ENCODE measurements at places on chromosomes 1 and 21.

DNA sequence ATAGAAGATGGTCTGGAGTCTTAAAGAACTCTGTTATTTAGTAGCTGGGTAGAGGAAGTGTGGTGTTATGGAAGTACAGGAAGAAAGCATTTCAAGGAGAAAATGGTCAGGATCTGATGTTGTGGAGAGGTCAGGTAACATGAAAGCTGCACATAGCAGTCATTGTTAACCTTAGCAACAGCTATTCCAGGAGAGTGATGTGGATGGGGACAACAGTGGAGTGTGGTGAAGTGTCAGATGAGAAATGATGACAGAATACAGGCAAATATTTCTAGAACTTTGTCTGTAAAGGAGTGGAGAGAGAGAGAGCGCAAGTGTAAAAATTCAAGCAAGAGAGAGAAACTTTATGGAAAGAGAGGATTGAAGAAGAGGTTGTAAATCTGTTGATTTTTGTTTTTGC is 15.6 kb downstream of the TLCD4 start:
- DNase-seq, result no peak

DNA sequence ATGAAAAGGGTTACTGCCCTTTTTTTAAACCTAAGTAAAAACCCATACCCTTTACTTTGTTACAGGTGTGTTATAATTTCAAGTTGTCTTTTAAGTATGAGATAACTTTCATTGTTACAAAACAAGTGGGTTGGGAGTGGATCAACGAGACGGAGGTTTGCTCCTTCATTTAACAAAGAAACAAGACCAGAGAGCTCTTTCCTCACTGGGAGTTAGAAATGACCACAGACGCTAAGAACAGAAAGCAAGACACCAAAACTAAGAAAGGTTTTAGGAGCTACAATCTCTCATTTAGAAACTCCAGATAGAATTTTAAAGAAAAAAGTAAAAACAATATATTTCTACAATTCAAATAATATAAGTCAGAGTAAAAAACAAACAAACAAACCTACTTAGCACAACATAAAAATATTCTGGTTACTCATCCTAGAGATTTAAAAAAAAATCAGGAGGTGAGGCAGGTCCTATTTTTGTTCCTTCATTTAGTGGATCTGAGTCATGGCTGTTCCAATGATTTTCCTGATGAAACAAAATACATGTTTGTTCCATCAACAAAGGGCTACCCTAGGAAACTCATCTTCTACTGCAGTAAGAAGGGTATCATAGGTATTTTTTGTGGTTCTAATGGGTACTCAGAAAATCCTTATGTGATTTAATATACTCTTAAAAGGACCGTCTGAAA is 33.0 kb downstream of the APP start:
- no peak for DNase-seq

- no peak for DNase-seq
Observed at GRCh38 chr1:237112663-237113062, 70.7 kb downstream of the RYR2 start.

DNA sequence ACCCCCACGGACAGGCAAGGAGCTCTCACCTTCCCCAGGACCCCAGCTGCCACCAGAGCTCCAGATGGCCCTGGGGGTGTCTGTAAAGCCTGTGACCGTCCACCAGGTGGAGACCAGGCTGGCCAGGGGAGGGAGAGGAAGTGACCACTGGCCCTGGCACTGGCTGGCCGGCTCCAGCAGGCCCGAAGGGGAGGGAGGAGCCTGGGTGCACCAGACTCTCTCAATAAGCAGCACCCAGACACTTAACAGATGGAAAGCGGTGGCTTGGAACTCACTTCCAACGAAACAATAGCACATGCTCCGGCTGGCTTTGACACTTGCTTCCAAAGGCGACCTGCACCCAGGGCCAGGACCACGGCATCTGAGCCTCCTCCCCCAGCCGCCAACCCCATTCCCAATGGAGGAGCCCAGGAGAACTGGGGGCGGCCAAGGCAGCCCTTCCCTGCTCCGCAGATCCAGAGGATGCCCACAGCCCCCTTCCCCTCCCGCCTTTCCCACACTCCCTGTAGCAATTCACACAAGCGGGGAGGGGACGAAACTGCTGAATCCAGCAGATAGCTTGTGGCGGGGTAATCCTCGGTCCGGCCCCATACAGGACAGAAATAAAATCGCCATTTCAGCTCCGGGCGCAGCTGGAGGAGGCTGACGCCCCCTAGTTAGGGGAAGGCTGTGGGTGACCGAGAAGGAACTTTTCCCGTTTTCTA is 742 bp upstream of the PDE9A start:
- no peak for DNase-seq

- no peak for DNase-seq
Observed at GRCh38 chr1:95562230-95562629, 328.2 kb downstream of the RWDD3 start.

- no peak for DNase-seq
Observed at GRCh38 chr1:201772178-201772577, 56.8 kb upstream of the IPO9 start.

GRCh38 chr1:107524301-107524700 is 383.5 kb downstream of the NTNG1 start:
- DNase-seq, result no peak

DNA sequence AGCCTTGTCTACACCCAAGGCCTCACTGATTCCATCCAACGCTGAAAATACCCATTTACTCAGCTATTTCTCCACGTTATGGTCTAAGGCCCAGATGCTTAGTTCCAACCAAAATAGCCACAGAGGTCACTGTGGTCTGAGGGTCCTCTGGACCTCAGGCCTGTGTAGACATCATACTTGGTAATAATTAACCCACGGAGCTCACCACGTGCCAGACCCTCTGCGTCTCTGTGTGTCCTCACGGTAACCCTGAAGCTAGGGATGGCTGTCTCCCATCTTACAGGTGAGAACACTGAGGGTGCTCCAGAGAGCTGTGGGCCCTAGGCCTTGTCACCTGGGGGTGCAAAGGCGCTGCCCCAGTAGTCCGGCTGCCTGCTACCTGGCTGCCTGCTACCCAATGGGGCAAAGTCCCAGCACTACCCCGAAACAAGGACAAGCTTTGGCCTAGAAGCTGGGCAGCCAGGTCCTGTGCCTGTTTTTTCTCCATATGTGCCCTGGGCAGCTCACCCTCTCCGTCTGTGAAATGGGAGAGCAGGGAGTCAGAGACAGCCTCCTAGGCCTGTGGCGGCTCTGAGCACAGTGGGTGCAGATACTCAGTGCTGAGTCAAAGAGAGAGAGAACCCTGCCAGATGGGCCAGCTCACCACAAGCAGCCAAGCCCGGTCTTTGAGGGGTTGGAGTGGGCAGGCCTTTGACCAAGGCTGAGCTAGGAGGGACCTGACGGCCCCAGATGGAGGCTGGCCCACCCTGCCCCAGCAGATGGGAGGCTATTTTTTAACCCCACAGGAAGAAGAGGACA is 17.0 kb upstream of the RUNX3 start:
- DNase-seq, result no peak

- no peak for DNase-seq
Observed at GRCh38 chr1:67393240-67393639, 37.0 kb downstream of the SERBP1 start.

DNA sequence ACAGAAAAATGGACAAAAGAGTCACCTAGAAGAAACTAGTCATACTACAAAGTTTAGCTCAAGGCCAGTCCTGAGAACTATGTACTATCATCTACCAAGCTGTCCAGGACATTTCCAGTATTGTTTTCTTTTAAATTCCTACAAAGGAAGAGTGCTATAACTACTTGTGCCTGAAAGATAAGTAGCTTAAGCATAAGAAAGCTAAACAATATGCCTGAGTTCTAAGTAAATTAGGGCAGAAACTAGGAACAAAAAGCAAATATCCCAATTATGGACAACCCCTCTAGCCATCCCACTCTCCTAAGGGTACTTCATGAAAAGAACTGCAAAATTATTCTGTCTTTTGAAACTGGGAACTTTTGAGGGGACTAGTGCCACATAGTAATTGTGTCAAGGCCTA is 5.3 kb upstream of the RGS2 start:
- no peak for DNase-seq

GRCh38 chr1:75677443-75677842 is 47.1 kb upstream of the ACADM start:
- DNase-seq, result no peak

GRCh38 chr1:25993197-25993951 is 4.5 kb downstream of the PAFAH2 start:
- DNase-seq, result no peak

GRCh38 chr1:153679337-153680119 is 1.0 kb downstream of the NPR1 start:
- DNase-seq, result peak; percentile 63

GRCh38 chr1:44031252-44032169 is at the start of gene SLC6A9:
Gene SLC6A9 (minus strand): TSS chr1:44031462. CDS start chr1:44024277, 7,185 bp downstream.
- no peak for DNase-seq

DNA sequence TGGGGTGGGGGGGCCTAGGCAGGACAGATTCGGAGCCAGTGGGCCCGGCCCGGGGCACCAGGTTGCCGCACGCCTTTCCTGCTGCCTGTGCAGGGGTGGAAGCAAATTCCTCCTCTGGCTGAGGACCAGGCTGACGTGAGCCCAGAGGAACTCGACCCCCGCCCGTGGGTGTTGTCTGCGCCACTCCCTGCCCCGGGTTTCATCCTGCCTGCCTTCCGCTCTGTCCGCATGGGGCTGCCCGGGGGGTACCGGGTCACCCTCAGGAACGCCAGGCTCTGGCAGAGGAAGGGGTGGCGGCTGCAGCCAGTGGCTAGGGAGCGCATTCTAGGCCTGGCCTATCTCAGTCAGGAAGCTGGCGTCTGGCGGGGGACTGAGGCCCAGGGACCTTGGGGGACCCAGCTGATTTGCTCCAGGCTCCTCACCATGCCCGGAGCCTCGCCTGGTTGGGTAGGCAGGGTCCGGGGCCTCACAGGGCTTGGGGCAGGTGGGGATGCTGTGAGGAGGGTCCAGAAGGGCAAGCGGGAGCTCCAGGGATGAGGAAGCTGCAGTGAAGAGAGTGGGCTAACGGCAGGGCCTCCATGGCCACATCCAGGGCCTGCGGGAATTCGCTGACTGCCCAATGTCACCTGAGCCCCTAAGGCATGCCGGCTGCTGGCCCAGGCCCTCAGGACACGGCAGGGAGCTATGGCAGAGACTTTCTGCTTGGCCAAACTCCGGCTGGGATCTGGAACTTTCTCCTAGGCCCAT is 2.4 kb upstream of the IBA57 start:
- no peak for DNase-seq

DNA sequence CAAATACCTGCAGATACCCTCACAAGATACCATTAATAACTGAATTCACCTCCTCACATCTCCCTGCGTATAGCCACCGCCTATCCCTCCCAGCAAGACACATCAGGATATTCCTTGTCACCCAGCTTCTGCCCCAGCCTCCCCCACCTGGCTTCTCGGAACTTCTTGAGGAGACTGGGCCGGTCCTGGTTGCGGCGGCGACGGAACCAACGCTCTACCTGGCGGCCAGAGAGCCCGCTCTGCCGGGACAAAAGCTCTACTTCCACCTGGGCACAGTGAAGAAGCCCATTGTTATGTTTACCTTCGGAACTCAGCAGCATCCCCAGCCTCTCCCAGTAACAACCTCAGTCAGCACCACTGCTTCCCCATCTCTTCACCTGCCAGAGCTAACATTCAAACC is 6.7 kb downstream of the CERS2 start:
- DNase-seq, result no peak

DNA sequence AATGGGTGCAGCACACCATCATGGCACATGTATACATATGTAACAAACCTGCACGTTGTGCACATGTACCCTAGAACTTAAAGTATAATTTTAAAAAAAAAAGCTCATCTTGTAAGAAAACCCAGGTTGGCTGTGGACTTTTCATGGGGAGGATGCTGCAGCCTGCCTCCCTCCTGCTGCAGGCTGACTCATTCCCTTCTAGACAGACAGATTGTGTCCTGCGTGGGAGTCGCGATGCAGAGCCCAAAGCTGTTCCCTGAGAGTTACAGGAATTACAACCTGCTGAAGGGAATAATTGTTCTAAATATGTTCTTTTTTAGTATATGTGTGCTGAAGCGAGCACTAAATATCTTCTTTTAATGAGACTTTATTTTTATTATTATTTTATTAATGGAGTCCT is 93.2 kb downstream of the TBX19 start:
- DNase-seq, result no peak

GRCh38 chr1:177135250-177135649 is 29.3 kb downstream of the ASTN1 start:
- no peak for DNase-seq

- DNase-seq, result no peak
Observed at GRCh38 chr1:214306269-214306668, 25.3 kb downstream of the SMYD2 start.

- no peak for DNase-seq
Observed at GRCh38 chr1:204356997-204357396, 2.7 kb downstream of the PLEKHA6 start.

DNA sequence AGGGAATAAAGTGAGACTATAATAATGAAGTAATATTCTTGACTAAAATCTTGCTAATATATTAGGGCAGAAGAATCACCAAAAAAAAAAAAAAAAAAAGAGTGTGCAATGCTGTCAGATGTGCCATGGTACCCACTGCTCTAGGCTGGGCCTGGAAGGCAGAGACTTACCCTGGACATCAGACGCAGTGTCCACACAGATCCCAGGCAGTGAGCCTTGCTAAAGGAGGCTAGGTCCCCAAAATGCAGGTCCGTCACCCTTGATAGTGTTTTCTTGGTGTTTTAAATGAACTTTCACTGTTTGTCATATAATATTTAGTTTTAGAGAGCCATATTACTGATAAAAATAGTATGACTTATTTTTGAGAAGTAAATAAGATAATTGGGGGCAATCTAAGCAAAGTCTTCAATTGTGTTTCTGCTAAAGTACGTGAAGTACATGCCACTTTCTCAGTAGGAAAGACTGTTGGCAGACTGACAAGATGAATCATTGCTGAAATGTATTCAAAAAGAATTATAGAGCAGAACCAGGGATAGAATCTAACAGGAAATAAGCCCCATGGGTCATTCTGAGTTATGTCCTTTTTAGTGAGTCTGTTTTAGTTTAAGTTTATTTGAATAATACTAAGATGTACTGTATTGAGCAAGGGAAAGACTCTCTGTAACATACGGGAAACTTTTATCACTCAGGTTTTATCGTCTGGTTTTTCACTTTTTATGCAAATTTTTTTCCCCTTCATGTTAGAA is 74.6 kb upstream of the PDC start:
- no peak for DNase-seq

GRCh38 chr1:4633346-4633745 is 21.1 kb upstream of the AJAP1 start:
- DNase-seq, result no peak

GRCh38 chr1:43614211-43614610 is 35.7 kb upstream of the KDM4A start:
- DNase-seq, result no peak

- no peak for DNase-seq
Observed at GRCh38 chr1:48725341-48726046, 51.2 kb downstream of the BEND5 start.

- no peak for DNase-seq
Observed at GRCh38 chr1:108692724-108693655, 880 bp downstream of the PRPF38B start.

- no peak for DNase-seq
Observed at GRCh38 chr1:98920441-98921110, 84.1 kb downstream of the PLPPR5 start.

DNA sequence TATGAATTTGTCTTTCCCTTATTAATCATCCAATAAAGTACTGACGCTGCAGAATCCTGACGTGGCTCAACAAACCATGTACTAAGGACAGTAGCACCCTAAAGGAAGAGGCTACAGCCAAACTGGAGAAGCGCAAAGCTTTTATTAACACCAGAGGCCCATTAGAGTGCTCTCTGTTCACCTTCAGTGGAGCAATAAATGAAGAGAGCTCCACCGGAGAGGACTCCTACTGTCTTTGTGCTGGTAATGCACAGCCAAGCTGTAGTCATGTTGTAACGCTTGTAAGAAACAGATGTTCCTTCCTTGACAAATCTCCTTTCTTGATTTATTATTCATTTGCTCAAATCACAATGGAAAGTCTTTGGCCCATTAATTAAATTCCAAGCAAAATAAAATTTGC is 220.7 kb upstream of the RRP15 start:
- DNase-seq, result no peak
